ENCODE measurements at places on chromosomes 2 and 18.

GRCh38 chr2:3768960-3769765 is 65.8 kb downstream of the DCDC2C start:
- no peak for DNase-seq

GRCh38 chr2:27715318-27716210 is 51.9 kb downstream of the SLC4A1AP start:
- peak; percentile 53 for DNase-seq

GRCh38 chr2:67904966-67905365 is 157.8 kb downstream of the C1D start:
- DNase-seq = no peak

DNA sequence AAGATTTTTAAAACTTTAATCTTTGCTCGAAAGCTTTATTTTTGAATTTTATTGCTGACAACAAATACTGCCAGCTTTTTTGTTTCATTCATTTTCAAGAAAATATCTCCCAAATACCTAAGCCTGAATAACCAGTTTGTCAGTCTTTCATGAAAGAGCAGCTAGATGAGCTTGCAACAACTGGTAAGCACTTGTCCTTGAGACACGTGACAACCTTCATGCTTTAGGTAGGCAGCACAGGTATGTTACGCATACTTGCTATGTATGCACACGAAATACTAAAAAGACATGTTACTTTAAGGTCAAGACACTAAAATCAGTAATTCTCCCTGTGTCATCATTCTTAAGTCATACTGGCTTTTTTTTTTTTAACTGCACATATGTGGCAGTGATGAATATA is 12.3 kb downstream of the CEBPZ start:
- DNase-seq = no peak

- DNase-seq = no peak
These were observed 23.6 kb downstream of the CYB5A start for GRCh38 chr18:74268175-74268574.

- DNase-seq = peak; percentile 52
These were observed 22.9 kb downstream of the RBM43 start for GRCh38 chr2:151238527-151239487.

- no peak for DNase-seq
These were observed 181.6 kb downstream of the XIRP2 start for GRCh38 chr2:167069855-167070254.

GRCh38 chr2:127707890-127708648 is 6.8 kb downstream of the SFT2D3 start:
- no peak for DNase-seq

- DNase-seq = no peak
These were observed 22.8 kb downstream of the ZSCAN30 start for GRCh38 chr18:35267161-35267651.

- DNase-seq = no peak
These were observed 56.2 kb downstream of the ANKMY1 start for GRCh38 chr2:240501531-240501991.

DNA sequence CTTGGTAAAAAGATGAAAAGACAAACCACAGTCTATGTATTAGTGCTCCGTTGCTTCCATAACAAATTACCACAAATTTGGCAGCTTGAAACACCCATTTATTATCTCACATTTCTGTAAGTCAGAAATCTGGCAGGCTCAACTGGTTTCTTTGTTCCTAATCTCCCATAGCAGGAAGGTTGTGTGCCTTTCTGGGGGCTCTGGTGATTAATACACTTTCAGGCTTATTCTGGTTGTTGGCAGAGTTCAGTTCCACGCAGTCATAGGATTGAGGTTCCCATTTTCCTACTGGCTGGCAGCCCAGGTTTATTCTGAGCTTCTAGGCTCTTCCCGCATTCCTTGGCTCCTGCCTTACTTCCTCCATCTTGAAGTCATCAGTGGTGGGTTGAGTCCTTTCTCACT is 189.3 kb downstream of the ANAPC1 start:
- no peak for DNase-seq

DNA sequence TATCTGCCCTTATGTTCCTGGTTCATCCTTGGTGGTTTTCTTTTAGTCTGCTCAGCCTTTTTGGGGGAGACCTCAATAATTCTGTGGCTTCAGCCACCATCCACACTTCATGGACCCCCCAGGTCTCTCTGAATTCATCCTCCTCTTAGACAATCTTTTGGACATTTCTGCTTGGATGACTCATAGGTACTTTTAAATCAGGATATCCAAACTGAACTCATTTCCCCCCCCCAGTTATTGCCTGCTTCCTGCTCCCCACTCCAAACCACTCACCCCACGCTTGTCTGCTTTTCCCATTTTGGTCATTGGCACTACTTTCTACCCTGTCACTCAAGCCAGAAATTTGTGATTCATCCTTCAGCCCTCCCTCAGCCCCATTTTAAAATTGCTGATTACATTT is 78.5 kb downstream of the TANC1 start:
- no peak for DNase-seq

DNA sequence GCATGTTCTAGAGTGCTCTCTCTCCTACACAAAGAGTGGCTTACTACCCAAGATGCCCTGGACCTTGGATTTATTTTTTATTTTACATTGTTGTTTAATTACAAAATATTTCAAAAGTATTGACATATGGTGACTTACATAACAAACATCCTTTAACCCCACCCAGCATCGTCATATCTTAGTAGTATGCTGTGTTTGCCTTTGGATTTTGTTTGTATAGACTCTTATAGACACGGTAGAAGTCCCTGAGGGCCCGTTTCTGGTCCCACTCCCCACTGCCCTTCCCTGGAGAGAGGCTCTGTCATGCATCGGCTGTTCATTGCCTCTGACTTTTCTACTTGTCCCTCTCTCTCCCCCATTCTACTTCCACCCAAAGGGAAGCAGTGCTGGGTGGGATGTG is 112.0 kb downstream of the ZBTB7C start:
- no peak for DNase-seq

GRCh38 chr2:136653861-136654260 is 111.5 kb upstream of the THSD7B start:
- DNase-seq = no peak

GRCh38 chr2:241853651-241854341 is 4.9 kb downstream of the PDCD1 start:
- DNase-seq = no peak

GRCh38 chr2:221997100-221997499 is 301.7 kb downstream of the PAX3 start:
- DNase-seq = no peak

- DNase-seq = no peak
These were observed 143.7 kb downstream of the IRS1 start for GRCh38 chr2:226655871-226656270.

DNA sequence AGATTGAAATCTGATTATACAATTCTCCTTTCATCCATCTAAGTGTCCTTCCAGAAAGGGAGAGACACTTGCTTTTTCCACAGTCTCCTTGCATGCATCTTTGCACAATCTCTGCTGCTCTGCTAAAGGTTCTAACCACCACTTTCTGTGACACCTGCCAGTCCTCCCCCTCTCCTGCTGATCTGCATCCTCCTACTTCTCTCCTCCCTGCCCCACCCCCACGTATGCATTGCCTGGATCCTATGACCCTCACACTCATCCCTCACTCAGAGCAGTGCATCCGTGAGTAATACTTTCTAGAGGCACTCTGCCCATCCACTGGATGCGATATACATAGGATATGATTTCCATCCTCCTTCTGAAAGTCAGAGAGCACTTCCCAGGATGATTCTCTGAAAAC is 27.7 kb upstream of the TRAPPC8 start:
- DNase-seq = no peak

DNA sequence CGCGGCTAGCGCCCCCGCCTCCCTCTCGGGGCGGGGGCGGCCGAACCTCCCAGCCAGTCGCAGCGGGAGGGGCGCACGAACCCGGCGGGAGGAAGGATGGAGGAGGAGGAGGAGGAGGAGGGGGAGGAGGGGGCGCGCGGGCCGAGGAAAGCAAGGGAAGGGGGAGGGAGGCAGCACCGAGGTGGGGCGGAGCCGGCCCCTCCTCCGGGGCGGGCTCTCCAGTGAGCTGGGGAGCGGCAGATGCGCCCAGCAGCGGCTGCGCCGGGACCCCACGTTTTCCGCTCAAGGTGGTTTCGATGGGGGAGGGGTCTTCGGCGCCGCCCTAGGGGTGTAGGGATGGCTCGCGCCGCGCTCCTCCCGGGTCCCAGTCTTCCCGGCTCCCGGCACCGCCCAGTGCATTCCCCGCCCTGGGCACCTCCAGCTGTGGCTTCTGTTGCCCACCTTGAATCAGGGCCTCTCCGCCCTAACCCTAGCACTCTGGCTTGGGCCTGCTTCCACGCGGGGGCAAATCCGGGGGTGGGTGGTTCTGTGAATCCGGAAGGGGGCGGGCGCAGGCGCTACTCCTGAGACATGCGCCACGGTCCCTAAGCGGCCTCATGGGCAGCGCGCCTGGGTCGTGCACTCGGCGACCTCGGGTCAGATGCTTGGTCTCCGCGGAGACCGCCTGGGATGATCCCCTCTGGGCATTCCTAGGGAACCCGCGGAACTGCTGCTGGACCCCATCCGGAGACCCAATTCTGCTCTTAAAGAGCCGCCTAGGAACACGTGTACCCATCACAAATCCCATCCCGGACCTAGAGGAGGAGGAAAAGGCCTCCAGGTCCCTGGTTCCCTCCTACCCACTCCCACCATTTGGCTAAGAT is at the start of gene FBXO41:
Gene FBXO41 (minus strand): TSS at position 183 of the 863 bp plus-strand sequence. CDS start 14,848 bp downstream, outside the sequence.
- peak; percentile 86 for DNase-seq

- DNase-seq = no peak
These were observed 203.5 kb downstream of the LPIN1 start for GRCh38 chr2:11949732-11950523.

GRCh38 chr2:200040831-200041230 is 85.4 kb downstream of the MAIP1 start:
- DNase-seq = no peak

GRCh38 chr18:44130376-44130942 is 550.2 kb upstream of the SETBP1 start:
- DNase-seq = peak; percentile 12

DNA sequence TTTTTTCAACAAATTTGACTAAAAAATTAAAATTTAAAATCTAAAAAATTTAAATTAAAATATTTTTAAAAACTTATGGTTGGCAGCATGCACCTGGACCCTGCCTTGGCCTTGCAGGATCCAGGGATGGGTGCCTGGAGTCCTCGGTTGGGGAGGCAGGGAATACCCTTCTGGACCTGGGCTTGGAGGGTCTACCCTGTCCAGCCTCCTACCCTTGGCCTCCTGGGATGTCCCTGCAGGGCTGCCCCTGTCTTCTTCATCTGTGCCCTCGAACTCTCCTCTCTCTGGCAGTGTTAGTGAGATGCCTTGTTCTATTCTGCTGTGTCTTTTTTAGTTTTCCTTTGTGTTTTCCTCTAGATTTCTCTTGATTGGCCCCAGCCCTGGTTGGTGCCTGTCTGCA is 68.9 kb upstream of the HAAO start:
- DNase-seq = no peak

DNA sequence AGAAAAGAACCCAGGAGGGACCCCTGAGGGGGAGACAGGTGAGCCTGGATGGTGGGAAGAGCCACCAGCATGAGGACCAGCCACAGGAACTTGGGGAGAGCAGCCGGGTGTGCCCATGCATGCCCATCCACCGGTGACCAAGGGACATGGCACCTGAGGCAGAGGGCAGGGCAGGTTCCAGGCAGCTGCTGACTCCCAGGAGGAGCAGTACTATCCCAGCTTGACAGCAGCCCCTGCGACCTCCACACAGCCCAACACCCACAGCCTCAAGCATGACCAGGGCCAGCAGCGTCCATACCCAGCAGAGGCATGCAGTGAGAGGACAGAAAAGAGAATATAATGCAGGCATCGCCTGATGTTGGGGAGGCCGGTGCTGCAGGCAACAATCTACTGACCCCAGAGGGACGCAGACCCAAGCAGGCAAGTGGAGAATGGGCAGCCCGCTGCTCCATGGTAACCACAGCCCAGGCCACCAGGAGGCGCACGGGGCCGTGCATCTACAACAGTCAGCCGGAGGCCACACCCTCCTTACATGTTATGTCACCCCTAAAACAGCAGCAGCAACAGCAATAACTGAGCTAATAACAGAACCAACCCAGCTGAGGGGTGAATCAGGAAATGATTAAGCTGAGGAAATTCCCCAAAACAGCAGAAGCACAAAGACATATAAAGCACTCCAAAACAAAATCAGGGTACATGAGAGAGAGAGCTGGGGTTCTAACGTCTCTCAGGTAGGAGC is 44.1 kb downstream of the ANKMY1 start:
- DNase-seq = peak; percentile 89

DNA sequence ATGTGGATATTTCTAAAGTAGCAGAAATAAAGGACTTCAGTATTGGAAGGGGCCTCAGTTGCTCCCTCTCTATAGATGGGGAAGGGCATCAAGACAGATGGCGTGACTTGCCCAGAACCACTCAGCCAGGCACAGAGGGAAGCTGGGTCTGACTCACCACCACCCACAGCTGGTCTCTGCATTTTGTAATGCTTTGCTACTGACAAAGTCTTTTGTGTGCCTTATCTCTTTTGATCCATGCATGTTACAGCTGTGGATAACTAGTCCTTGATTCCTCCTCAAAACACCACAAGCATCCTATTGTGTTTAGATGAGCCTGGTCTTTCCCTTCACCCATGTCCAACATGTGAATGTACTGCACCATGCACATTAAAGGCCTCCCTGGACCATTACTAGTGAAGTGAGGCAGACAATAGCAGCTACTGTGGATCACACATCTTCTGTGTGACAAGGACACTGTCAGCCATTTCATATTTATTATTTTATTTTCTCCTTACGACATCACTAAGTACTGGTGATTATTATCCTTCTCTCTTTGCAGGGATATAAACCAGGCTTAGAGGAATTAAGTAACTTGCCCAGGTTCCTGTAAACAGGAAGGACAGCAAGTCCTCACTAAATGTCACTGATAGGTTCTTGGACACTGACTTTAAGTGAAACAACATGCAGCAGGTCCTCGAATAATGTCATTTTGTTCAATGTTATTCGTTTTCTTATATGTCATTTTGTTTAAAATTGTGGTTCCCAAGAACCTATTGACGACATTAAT is 29.6 kb upstream of the IL37 start:
- DNase-seq = peak; percentile 71

- DNase-seq = no peak
These were observed 502.9 kb upstream of the ZEB2 start for GRCh38 chr2:145022666-145023333.

- DNase-seq = no peak
These were observed 22.6 kb upstream of the ITGA6 start for GRCh38 chr2:172404824-172405223.

- DNase-seq = no peak
These were observed 73.0 kb downstream of the MTCL1 start for GRCh38 chr18:8778386-8778785.

DNA sequence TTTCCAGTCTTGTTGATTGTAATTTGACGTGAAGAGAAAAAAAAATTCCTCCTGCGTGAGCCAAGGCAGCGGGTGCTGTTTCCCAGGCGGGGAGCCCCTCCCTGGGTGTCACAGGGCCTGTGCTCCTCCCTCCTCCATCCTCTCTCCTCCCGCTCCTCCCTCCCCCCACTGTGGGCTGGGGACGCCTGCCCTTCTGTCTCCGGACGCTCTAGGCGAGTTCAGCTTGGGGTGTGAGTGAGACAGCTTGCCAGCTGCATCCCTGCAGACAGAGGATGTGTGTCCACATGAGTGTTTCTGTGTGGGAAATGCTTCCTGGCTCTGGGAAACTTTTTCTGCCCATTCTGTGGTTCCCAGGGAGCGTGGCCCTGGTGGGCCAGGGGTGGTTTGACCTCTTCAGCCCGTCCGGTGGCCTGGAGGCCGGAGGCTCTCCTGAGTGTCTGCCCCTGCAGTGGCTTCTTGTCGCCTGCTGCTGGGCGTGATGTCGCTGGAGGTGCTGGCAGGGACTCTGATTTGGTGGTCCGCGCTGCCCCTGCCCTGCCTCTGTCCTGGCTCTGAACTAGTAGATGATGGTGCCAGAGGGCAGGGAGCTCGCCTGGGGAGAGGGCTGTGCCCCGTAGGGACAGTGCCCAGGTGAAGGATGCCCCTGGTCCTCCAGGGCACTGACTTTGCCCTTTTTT is 96.4 kb downstream of the USP40 start:
- no peak for DNase-seq

- DNase-seq = no peak
These were observed 306.2 kb upstream of the CXCR4 start for GRCh38 chr2:136424112-136424511.

All from activated CD4-positive, alpha-beta T cell treated with anti-CD3 and anti-CD28 coated beads, Interleukin-2, amount 50 U/mL, for 16 hours (primary cell).